ENCODE measurements at places on chromosomes 6 and 20.
A peak's percentile ranks its signal among the peaks of the same experiment; 100 is the strongest.

DNA sequence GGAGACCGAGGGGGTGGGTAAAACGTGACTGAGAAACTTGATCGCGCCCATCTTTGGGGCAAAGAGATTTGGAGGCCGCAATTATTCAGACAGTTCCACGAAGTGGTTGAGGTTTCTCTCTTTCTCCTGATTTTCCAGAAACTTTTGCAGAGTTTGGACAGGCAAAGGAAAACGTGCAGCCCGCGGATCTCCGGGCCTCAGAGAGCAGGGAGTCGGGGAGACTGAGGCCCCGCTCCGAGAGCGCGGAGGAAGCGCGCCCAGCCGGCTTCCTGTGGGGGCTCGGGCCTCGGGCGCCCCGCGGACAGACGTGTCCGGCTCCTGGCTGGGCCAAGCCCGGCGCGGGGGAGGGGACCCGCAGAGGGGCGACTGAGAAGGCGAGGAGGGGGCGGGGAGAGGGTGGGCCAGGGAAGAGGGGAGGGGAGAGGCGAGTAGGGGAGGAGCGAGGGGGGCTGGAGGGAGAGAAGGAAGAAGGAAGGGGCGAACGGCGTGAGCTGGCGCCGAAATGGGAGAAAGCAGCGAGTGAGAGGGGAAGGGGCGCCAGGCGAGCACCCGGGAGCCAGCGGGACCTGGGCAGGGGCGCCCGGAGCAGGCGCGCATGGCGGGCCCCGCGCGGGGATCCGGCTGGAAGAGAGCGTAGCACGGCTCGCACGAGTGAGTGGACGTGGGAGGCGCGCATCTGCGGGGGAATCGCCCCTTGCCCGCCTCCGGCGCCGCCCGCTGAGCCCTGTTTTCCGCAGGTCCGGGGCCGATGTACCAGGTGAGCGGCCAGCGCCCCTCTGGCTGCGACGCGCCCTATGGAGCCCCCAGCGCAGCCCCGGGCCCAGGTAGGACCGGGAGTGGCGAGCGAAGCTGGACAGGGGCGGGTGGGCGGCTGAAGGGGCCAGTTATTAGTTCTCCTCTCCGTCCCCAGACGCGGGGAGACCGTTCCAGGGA, at the start of gene MDFI:
MDFI (plus strand) TSS at position 467 of the 933 bp plus-strand sequence; CDS start at position 749, 282 bp downstream.
- no peak for DNase-seq

- no peak for DNase-seq
Measured at GRCh38 chr20:38034961-38035360, 1.4 kb downstream of the RPRD1B start.

GRCh38 chr6:15027472-15027871, 218.4 kb upstream of the JARID2 start:
- no peak for DNase-seq

DNA sequence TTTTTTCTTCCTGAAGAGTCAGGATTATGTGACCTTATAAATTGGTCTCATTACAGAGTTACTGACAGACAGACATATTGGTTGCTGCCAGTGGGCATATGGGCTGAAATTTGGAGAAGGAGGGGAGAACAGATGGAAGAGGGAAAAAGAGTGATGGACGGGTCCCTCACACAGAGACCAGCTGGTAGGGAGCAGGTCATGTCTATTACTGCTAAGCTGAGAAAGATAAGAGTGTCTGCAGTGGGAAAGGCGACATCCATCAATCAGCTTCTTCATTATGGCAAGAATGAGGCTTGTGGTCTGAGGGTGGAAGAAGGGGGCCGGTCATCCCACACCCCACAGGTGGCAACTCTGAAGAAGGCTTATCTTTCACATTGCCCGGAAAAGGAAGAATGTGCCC, 353.8 kb upstream of the RSPO3 start:
- no peak for DNase-seq

DNA sequence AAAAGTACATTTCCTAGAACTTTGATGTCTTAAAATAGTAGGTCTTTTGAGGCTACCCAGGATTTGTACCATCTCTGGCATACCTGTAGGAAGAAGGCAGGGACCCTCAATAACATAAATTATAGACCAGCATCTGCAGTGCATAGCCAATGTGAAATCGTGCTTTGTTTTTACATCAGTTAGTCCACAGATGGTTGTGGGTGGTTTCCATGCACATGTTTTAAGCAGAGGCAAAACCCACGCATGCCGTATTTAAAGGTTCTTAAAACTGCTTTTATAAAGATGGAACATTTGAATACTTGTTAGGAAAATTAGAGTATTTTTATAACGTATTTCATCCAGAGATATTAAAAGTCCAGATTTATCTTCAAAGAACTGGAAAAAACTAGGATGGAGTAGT, 66.3 kb downstream of the SH3BGRL2 start:
- no peak for DNase-seq

DNA sequence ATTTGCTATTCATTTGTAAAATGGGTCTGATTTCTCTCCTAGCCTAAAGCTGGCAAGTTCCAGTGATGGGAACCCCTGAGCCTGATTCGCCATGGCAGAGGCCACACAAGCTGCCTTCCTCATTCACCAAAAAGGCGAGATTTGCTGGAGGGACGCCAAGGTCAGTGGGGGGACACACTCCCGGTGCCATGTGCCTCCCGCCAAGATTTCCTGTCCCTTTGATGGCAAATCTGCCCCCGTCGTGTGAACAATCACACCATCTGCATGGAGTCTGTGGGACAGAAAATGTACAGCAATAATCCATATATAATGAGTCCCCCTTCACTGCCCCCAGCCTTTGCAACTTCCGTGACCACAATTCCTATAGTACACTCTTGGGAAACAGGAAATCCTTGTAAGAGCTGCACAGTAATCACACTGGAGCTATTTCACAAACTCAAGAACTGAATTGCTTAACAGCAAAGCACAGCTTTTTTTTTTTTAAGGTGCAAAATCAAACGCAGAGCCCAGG, 15.7 kb upstream of the IGF2R start:
- DNase-seq: peak; percentile 91

All from inflammatory macrophage (primary cell).